ENCODE measurements at places on chromosomes 5 and 9. TPM values are rescaled to one million over a fixed set of nuclear protein-coding genes. Genes with fewer than 3 reads are reported as not detected.
A peak's percentile ranks its signal among the peaks of the same experiment; 100 is the strongest.

- DNase-seq = no peak
Observed at GRCh38 chr5:147382776-147383175, 127.1 kb downstream of the DPYSL3 start.

GRCh38 chr9:112719696-112720095 lies 1.8 kb upstream of the INIP start:
- no peak for DNase-seq

The SOHLH1 gene
- total RNA-seq = not detected

DNA sequence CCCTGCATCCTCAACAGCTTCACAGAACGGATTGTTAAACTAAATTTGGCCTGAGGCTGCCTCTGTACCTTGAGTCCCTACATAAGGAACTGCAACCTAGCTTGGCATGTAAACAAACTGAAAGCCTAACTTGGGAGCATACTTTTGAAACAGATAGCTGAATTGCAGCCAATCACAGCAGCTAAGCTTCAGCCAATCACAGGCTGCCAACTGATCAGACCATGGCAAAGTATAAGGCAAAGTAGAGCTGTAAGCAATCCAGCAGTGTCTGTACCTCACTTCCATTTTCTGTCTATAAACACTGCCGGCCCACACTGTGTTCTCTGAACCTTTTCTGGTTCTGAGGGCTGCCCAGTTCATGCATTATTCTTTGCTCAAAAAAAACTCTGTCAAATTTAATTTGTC lies 8.9 kb upstream of the ZNF483 start:
- DNase-seq = no peak

The HSPB3 gene
- total RNA-seq = not detected

- no peak for DNase-seq
Observed at GRCh38 chr5:68456756-68457217, 241.2 kb downstream of the PIK3R1 start.

The LOX gene
- 40.9 TPM for total RNA-seq

GRCh38 chr9:37284636-37285035 lies 137.9 kb upstream of the GRHPR start:
- no peak for DNase-seq

GRCh38 chr5:107395632-107396350 lies 274.9 kb downstream of the EFNA5 start:
- DNase-seq = no peak

DNA sequence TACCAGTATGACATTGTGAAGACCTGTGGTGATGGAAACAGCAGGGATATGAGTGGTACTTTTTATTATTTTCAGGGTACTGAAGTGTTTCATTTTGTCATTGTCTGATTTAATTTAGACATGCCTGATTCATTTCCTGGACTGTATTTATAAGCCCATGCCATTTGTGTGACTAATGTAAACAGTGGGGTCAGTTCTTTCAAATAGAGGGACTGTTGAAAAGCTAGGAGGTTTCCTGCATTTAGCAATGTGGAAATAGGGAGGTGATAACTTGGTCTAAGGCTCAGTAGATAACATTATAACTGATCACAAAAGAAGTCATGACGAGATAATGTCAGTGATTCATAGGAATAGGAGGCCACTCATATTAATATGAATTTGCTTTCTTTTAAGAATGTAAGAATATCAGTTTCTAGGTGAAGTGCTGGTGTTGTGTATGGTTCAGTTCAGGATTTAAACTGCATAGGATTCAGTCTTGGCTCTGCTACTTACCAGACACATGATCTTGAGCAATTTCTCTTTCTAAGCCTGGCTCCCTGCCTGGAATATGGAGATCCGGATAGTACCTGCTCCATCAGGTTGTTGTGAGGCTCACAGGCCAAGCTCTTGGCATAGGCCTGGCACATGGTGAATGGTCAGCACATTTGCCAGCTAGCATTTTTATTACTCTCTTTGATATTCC lies 7.5 kb downstream of the RASGRF2 start:
- no peak for DNase-seq

GRCh38 chr9:38006163-38006562 lies 62.9 kb downstream of the SHB start:
- no peak for DNase-seq

DNA sequence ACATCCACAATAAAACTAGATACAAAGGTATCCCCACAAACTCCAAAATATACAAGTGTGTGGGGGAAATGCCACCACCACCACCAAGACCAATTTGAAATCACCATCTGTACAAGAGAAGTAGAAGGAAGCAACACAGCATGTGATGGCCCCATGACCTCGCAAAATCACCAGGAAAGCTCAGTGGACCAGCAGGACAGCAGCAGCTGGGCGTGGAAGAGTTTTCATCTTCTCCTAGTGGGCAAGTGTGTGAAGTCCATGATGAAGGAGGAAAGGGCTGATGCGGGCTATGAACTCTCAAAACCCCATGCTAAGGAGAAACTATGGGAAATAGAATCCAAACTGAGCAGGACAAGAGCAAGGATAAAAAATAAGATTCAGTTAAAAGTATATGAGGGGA lies 58.1 kb downstream of the GOLPH3 start:
- DNase-seq = no peak

- no peak for DNase-seq
Observed at GRCh38 chr9:90767523-90768100, 34.0 kb upstream of the SYK start.

DNA sequence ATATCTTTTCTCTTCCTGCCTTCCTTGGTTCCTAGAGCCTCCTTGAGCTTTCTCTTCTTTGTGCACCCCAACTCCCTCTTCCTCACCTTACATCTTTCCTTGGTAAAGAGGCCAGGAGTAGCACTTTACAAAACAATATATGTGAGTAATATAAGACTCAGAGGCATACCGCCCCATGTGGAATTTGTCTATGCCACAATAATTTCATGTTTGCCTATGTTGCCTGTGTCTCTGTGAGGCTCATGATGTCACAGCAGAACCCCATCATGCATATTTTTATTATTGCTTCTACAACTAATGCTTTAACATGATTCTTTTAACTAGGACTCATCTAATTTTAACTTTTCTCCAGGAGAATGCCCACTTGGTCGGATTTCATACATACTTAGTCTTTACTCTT lies 15.0 kb upstream of the LVRN start:
- no peak for DNase-seq

The ALDH1A1 gene
- 107 TPM for total RNA-seq

DNA sequence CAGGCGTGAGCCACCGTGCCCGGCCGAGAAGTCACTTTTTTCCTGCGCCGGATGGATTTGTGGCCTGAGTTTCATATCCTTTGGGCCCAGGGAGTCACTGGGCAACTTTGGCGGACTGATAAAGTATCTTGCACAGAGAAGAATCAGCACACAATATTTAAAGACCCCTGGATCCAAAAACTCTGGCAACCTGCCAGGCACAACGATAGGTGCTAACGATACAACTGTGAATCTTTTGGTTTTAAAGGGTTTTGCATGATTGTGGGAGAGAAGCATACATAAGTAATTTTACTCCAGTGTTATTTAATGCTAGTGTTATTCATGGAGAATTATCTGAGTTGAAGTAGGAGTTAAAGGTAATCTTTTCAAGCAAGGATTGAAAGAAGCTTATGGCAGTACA lies 85.3 kb downstream of the TAF11L14 start:
- no peak for DNase-seq

The FBP2 gene
- total RNA-seq = not detected

- no peak for DNase-seq
Observed at GRCh38 chr5:16819522-16820167, 116.4 kb downstream of the MYO10 start.

GRCh38 chr9:77807846-77808750 lies 160.0 kb upstream of the GNA14 start:
- no peak for DNase-seq

- DNase-seq = no peak
Observed at GRCh38 chr5:117788596-117788995, 1199.8 kb downstream of the DTWD2 start.

DNA sequence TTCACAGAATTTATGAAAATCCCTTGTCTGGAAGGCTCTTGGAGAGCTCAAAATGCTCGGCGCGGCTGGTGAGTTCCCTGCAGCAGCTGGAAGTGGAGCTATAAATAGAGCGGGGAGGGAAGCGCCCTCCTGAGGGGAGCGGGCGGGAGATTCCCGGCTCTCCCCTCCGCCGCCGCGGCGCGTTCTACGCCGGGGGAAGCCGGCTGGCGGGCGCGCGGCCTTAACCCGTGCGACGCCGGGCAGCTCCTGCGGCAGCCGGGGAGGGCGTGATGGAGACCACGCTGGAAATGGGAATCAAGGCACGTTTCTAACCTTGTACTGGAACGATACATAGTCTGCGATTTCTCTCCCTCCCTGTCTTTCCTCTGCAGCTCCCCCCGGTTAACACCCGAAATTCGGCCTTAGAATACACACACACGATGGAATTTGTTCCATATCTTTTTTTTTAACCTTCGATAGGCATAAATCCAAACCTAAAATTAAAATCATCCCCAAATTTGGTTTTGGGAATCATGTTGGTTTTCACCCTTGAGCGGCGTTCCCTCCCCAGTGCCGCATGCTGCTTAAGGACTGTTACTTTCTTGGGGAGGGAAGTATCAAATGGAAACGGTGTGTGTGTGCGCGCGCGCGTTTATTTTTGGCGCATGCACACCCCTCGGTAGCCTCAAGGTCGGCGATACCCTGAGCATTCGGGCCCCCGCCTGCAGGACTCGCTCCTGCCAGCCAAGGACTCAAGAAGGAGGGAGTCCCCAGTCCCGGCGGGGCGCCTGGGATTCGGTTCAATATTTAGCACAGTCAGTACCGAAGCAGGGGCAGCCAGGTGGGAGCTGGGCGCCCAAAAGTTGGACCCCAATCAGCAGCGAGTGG lies 306.3 kb upstream of the KCNN2 start:
- DNase-seq = peak; percentile 53

DNA sequence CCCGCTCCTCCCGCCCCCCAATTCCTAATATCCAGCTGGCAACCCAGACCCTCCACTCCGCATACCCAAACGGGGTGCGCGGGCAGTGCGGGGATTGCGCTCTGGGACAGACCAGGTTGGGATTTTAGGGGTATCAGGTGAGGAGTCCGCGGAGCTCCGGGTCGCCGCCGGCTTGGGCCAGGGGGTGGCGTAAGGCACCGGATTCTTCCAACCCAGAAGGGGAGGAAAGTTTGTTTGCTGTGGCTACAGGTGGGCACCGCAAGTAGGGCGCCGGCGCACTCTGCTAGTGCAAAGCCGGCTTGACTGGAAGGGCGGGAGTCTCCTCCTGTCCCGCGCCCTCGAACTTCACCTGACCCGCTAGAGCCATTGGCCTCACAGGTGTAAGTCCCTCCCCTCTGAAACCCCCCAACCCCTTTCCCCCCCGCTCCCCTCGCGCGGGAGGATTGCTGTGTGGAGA lies 709 bp downstream of the IQGAP2 start:
- DNase-seq = peak; percentile 79

- DNase-seq = no peak
Observed at GRCh38 chr9:77472646-77473045, 175.5 kb downstream of the GNA14 start.

GRCh38 chr5:20360263-20360662 lies 372.3 kb upstream of the CDH18 start:
- DNase-seq = no peak

The CARTPT gene
- total RNA-seq = not detected

GRCh38 chr9:19231126-19231903 lies 822 bp downstream of the DENND4C start:
- DNase-seq = no peak

GRCh38 chr5:179313849-179314521 lies 31.3 kb downstream of the ADAMTS2 start:
- peak; percentile 95 for DNase-seq

DNA sequence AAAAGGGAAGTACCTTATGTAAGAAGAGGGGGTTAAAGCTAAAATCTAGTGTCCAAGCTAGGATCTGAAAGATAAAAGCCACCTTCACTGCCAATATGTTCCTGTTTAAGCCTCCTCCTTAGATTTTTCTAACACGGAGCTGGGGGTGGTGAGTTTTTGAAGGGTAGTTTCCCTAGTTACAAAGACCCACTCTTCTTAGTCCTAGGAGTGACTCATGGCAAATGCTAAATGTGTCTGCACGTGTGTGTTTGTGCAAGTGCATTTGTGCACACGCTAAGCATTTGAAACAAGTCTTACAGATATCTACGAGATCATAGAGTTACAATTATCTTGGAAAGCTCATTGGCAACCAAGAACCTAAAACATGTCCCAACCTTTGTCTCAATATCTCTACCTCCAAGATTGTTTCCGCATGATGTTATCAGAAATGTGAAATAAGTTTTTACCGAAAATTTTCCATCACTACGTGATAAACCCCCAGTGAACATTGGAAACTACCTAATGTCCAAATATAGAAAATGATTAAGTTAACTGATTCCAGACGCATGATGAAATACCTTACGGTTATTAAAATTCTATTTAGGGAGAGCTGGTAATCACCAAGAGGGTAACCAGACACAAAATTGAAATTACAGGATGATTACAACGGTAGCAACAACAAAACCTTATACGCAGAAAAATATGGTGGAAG lies 78.0 kb upstream of the HRH2 start:
- no peak for DNase-seq

GRCh38 chr9:135901826-135902225 lies 5.5 kb downstream of the CAMSAP1 start:
- no peak for DNase-seq

- DNase-seq = no peak
Observed at GRCh38 chr9:107131108-107131799, 151.8 kb upstream of the RAD23B start.

The PIP5K1B gene
- 8.2 TPM for total RNA-seq

DNA sequence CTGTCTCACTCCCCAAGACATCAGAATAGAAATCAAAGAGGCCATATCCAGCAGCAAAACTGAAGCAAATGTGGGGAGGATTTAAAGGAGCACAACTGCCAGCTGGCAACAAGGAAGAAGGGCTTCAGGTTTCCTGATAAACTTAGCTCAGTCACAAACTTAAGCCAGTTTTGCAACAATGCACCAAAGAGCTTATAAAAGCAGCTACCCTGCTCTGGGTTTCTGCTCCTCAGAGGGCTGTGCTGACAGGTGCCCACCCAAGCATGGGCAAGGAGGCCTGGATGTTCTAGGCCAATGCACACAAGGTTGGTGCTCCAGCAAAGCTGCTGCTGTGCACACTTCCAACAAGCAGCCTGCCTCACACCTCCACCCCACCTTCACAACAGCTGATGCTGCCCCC lies 132.9 kb downstream of the SIL1 start:
- no peak for DNase-seq

GRCh38 chr5:139650031-139650688 lies 2.0 kb downstream of the CXXC5 start:
- peak; percentile 83 for DNase-seq
